ENCODE measurements at places on chromosomes 2 and 18. TPM values are rescaled to one million over a fixed set of nuclear protein-coding genes. Genes with fewer than 3 reads are reported as not detected.

Gene SCN7A
- 0.76 TPM for polyA plus RNA-seq

Gene AQP12A
- polyA plus RNA-seq, result not detected

Gene FZD7
- polyA plus RNA-seq, result 1.7 TPM

Gene BUB1
- polyA plus RNA-seq, result 0.61 TPM

Gene HNRNPLL
- 13.6 TPM for polyA plus RNA-seq

Gene KCNIP3
- 4.4 TPM for polyA plus RNA-seq

Gene HSPE1
- polyA plus RNA-seq, result 171 TPM

Gene COLEC12
- polyA plus RNA-seq, result 2.1 TPM

Gene SMYD1
- 0.15 TPM for polyA plus RNA-seq

GRCh38 chr2:219798430-219798829 lies 171.0 kb downstream of the SLC4A3 start:
- DNase-seq, result no peak

DNA sequence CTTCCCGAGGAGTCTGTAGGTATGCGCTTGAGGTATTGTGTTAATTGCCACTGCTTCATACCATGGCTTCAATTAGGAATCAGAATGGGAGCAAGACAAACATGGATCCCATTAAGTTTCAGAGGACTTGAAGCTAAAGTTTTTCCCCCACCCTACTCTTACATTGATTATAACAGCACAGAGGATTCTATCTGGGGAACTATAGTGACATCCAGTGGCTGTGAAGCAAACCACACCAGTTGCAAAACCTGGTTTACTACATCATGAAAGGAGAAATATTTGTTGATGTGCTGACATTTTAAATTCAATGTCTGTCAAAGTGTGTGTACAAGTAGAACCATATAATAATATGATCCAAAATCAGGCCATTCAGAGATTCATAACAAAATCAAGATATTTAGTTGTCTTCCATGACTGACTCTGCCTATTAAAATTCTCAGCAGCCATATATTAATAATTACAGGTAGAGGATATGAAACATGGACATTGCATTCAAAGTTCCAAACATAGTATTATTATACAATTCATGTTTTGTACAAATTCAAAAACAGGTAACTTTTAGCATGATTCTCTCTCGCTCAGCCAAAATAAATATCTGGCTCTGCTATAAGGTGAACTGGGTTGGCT lies 82.9 kb downstream of the GRB14 start:
- no peak for DNase-seq

GRCh38 chr2:202592566-202592965 lies 42.2 kb upstream of the FAM117B start:
- no peak for DNase-seq

- DNase-seq, result no peak
Measured at GRCh38 chr2:118925981-118926380, 16.0 kb upstream of the MARCO start.

- DNase-seq, result no peak
Measured at GRCh38 chr18:79871026-79871390, 73.3 kb downstream of the KCNG2 start.

GRCh38 chr2:98569197-98569793 lies 39.0 kb downstream of the COA5 start:
- peak; percentile 58 for DNase-seq

- DNase-seq, result no peak
Measured at GRCh38 chr2:114405247-114406116, 37.0 kb upstream of the DPP10 start.

DNA sequence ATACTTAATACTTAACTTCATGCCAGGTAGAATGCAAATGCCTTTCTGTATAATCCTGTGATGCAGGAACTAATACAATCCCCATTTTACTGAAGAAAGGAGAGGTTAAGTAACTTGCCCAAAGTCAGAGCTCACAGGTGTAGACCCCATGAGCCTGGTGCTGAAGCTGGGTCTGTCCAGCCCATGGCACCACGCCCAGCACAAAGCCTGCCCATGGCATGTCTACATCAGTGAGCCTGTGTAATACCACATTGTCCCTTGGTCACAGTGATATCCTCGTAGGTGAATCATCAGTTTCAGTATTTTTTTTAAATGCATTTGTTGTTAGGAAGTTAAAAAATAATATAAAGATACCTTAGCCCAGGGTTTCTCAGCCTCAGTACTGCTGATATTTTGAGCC lies 69.9 kb upstream of the MCFD2 start:
- DNase-seq, result no peak

GRCh38 chr18:25449046-25449445 lies 97.1 kb upstream of the ZNF521 start:
- no peak for DNase-seq

GRCh38 chr2:193482557-193482956 lies 1287.8 kb upstream of the TMEFF2 start:
- DNase-seq, result no peak

DNA sequence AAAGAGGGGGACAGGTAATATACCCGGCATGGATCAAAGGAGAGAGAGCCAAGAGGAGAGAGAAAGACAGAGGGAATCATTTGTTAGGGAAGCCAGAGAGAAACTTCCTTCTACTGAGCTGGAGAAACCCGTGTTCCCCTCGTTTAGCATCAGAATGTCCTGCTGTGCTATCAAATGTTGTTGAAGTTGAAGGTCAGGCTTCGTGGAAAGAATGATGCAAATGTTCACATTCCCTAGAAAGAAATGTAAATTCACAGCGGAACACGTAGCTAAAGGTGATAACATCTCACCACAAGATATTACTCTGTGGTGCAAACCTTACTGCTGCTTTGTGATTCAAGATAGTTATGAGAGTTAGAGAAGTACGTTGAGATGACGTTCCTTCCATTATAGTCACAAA lies 258.1 kb downstream of the LNPK start:
- DNase-seq, result no peak

GRCh38 chr2:227846831-227847230 lies 24.6 kb upstream of the DAW1 start:
- DNase-seq, result no peak

GRCh38 chr2:55152475-55153412 lies 79.3 kb downstream of the CLHC1 start:
- no peak for DNase-seq

DNA sequence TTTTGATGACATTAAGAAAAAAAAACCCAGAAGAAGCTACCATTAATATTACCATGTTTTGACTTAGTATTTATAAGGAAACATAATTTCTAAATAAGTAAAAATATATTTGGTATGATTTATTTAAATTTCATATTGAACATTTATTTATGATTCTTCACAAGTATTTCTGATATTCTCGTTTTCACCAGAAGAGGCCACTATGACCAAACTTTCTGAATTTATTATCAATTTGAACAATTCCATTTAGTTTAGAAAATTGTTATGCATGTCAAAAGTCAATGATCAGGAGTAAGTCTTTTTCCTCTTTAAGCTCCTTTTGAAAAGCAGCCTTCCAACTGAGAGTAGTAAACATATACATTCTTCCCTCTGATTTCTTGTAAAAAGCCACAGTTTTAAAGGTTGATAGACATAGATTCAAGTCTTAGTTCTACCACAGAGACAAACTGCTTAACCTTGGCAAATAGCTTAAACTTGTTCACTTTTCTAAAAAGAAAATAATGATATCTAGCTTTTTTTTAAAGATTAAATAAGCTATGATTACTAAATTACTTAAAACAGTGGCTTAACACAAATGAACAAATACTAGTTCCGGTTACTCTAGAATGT lies 329.9 kb downstream of the TRIB2 start:
- peak; percentile 25 for DNase-seq

GRCh38 chr2:237782181-237782580 lies 16.4 kb upstream of the RBM44 start:
- no peak for DNase-seq

DNA sequence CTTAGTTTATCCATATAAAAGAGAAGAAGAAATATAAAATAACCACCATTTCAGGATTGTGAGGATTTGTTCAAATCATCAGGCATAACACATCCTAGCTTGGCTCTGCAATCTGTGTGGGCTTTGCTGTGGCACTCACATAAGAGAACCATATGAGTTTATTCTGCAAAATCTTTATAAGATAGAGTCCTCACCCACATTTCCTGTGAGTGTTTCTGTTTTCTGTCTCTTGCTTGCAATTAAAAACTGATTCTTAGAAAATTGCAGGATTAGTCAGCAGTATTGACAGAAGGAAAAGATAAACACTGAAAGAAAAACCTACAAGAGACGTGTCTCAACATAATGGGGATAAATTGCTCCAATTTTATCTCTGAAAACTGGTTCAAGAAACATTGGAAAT lies 258.5 kb downstream of the RND3 start:
- DNase-seq, result no peak

DNA sequence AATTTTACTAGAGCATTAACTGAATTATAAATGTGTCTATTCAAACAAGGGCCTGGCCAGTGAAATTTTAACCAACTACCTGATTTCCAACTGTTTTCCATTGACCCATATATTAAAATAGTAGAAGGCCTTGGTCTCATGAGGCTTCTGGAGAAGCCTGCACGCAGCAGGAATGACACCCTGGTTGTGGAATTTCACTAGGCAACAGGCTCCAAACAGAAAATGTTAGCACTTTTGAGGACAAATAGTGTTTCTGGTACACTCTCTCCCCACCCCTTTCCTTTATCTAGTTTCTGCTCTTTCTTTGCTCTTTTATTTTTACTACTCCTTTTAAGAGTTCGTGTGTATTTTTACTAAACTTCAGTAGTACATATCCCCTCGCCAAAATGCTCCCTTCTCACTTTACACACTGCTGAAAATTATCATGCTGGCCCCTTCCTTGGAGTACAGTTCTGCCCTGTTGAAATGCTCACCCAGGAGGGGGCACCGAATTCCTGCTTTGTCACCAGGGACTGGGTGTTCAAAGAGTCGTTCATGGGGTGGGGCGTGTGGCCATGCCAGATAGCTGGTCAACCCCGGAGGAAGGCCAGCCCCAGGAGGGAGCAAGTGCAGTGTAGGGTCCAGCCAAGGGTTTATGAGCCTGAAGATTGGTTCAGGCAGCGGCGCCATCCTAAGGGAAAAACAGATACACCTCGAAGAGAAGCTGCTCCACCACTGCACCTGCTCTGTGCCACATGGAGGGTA lies 22.1 kb upstream of the COL6A3 start:
- DNase-seq, result peak; percentile 84

GRCh38 chr18:4641771-4642368 lies 186.8 kb upstream of the DLGAP1 start:
- no peak for DNase-seq

- DNase-seq, result peak; percentile 7
Measured at GRCh38 chr18:70907673-70908072, 618.8 kb downstream of the SOCS6 start.

DNA sequence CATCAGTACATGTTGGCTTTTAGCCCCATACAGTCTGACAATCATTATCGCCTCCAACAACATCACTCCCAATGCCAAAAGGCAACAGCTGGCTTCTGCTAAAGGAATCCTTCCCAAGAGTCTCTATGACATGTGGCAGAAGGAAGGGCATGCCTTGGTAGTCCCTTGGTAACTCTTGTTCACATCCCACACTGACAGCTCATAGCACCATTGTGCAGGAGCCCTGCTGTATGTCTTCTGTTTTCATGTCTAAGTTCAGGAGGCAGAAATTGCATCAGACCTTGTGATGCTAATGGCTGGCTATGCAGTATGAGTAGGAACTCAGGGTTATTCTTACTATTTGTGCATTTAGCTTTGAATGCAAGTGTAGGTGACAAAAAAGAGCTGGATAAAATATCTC lies 392.1 kb downstream of the PTH2R start:
- DNase-seq, result no peak

GRCh38 chr2:105425936-105426625 lies 27.2 kb upstream of the FHL2 start:
- DNase-seq, result no peak

DNA sequence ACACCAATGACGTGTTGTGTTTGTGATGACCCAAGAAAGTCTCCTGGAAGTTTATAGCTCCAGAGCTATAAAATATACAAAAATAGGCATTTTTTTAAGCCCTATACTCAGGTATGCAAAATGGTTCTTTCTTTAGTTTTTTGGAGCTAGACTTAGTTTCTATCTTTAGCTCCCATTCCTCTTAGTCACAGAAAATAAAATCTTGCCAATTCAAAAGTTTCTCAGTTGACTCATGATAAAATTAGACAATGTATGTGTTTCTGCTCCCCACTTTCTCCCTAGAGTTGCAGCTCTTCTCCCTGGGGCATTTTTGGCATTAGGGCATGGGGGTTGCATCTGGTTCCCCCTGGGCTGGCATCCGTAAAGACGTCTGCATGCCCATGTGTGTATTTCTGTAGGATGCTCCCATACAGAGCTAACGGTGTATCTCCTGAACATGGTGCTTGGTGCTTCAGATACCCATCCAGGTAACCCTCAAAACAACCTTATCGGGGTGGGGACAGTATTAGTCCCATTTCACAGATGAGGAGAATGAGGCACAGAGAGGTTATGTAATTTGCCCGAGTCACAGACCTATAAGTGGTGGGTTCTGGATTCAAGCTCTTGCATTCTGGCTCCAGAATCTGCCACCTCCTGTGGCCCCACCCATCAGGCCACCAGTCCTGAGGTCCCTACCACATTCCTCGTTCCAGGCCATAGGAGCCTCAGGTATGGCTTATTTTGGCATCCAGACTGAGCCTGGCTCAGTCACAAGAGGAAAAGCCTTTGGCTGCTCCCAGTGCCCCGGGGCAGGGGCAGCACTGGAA lies 43.1 kb upstream of the ASAP2 start:
- DNase-seq, result no peak

DNA sequence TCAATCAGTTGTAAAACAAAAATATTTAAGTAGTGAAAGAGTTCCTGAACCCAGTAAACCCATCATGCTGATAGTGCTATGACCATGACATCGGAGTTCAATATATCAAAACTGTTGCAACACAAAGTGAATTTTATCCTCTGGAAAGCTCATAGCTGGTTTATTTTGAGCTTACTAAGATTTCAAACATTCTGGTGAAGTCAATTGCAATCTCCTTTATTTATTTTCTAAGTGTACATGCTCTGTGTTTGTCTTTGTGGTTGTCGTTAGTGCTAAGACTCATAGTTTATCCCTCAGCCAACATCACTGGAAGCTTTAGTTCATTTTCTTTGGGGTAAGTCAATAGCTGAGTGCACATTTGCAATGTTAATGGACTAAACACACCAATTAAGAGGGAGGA lies 91.9 kb downstream of the QPCT start:
- no peak for DNase-seq
